ENCODE measurements at places on chromosomes 7 and 10.
A peak's percentile ranks its signal among the peaks of the same experiment; 100 is the strongest.

DNA sequence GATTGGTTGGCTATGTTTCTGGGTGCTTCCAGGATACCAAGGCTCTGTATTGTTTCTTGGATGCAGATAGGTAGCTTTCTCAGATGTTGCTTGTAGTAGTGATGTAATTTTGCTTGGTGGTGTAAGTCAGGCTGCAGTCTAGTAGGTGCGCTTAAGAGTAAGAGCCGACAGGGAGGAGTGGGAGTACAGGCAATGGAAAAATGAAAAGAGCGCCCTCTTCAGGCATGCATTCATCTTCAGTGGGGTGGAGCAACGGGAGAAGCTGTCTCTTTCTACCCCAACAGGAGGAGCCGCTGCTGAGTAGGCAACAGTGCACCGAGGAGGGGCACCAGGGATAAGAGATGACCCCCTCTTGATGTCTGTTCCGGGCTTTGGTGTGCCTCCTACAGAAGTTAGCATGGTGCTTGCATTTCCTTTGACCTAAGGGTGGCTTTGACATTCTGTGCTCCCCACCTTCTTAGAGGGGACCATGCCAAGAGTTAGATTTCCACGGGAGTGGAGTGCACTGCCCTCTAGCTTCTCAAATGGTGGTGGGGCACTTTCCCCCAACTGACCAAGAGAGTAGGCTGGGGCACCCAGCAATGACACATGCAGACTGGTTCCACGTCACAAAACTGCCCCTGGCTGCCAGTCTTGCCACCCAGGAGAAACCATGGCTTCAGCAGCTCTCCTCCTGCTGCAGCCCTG lies 56.1 kb downstream of the ZNF783 start:
- DNase-seq = no peak

GRCh38 chr10:66760941-66761340 lies 164.9 kb upstream of the LRRTM3 start:
- DNase-seq = no peak

DNA sequence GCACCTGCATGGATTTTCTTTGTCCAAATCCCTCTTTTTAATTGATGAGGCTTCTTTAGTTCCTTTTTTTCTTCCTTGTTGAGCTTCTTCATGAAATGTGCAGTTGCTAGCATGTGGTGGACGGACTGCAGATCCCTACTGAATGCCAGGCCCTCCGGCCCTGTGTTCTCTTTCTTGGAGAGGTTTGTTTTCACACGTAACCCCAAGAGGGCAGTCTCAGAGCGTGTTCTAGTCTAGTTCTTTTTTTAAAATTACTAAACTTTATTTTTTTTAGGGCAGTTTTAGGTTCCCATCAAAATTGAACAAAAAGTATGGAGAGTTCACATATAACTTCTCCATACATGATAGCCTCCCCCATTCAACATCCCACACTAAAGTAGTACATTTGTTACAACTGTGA lies 190.0 kb downstream of the CFTR start:
- DNase-seq = no peak

DNA sequence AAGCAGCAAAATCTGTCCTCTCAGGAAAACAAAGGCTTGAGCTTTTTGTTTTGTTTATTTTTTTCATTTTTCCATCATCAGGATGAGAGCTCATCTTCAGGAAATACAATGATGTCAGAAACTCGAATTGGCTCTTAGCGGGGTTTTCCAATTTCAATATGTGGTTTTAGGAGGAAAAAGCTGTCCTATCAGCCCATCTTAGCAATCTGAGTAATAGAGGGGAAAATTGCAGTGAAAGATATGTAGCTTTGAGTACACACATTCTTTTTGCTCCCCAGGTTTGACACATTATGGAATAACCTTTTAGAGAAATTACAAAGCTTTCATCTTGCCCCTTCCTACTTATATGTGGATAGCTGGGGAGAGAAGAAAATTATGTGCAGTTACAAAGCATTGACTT lies 113.6 kb upstream of the MYO3A start:
- no peak for DNase-seq

GRCh38 chr7:28078036-28078901 lies 102.3 kb downstream of the JAZF1 start:
- peak; percentile 80 for DNase-seq

GRCh38 chr10:121165276-121165675 lies 314.1 kb downstream of the WDR11 start:
- DNase-seq = no peak

DNA sequence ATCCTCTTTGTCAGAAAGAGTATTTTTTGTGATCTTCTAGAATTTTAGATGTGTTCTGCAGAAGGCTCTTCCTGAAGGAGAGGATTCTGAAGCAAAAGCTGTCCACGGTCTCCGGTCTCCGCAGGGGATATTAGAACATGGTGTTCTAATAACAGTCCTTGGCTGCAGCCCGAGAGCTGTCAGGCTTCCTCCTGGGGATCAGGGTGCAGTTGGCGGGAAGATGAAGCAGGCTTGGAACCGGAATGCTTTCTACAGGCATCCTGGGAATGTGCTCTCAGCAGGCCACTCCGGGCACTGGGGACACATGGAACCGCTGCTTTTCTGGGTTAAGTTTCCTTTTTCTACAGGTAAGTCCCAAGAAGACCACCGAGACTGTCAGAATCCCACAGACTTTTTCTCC lies 118.6 kb upstream of the PARD3 start:
- DNase-seq = no peak

DNA sequence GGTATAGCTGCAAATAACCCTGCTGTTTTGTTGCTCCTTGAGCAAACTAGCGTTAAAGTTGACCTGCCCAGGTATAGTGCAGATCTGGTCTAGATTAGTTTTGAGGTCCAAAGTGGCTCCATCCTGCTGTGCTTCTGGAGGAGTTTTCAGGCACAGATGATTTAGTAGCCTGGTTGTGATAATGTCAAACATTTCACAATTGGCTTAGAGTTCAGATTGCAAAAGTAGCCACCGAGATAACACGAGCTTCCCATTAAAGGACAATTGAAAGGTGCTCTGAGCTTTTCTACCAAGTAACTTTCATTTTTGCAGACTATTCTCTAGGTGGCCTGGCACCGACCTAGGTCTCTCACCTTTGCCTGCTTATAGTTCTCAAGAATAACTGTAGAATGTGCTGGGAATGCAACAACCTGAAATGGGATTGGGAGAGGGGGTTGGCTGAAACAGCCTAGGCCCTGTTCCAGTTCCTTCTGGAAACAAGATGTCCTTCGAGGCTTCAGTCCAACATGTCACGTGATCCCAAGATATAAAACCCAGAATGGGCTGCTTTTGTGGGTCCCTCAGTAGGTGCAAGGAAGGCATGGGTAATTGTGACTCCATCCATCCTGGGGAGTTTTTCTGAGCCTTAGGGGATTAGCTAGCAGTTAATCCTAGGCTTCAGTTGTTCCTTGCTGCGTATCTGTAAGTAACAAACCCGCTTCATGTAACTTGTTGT lies 201.0 kb downstream of the CHRM2 start:
- no peak for DNase-seq

GRCh38 chr7:69412331-69413146 lies 185.7 kb upstream of the AUTS2 start:
- DNase-seq = peak; percentile 56

- no peak for DNase-seq
These were observed 149.5 kb downstream of the CXCL12 start for GRCh38 chr10:44235363-44235762.

DNA sequence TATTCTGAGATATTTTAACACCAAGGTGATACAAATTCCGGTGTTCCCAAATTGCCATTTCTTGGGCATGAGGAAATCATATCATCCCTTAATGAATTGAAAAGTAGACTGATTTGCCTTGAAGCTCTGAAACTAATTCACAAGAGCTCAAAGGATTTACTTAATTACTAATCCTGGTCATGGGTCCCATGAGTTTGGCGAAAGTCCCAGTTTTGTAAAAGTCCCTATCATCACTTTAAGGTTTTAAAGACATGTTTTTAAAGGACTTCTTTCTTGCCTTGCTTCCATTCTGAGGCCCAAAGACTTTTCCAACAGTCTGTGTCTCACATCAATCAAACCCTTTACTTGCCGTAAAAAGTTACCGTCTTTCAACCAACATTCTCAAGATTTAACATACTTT lies 377.9 kb downstream of the DNAJB9 start:
- no peak for DNase-seq

GRCh38 chr10:4267086-4267773 lies 482.2 kb upstream of the KLF6 start:
- DNase-seq = no peak
